Suppressor macrophage treated with lipopolysaccharide for 4 hours (primary cell): ENCODE measurements at places on chromosomes 3 and 15.

DNA sequence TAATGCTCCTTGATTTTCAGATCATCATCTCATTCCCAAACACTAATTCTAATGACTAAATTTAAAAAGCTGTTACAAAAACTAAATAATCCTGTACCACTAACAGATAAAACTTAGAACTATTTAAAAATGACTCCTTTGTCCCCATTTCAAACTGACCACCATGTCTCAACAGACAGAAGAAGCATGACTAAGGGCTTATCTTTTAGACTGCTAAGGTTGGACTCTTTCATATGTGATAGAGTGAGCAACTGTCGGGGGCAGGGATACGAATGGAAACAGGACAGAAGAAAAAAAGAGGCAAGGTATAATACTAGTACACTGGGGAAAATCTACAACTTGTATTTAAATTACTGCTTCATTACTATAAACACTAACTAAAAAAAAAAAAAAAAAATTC lies 23.3 kb downstream of the SNX4 start:
- DNase-seq = no peak

DNA sequence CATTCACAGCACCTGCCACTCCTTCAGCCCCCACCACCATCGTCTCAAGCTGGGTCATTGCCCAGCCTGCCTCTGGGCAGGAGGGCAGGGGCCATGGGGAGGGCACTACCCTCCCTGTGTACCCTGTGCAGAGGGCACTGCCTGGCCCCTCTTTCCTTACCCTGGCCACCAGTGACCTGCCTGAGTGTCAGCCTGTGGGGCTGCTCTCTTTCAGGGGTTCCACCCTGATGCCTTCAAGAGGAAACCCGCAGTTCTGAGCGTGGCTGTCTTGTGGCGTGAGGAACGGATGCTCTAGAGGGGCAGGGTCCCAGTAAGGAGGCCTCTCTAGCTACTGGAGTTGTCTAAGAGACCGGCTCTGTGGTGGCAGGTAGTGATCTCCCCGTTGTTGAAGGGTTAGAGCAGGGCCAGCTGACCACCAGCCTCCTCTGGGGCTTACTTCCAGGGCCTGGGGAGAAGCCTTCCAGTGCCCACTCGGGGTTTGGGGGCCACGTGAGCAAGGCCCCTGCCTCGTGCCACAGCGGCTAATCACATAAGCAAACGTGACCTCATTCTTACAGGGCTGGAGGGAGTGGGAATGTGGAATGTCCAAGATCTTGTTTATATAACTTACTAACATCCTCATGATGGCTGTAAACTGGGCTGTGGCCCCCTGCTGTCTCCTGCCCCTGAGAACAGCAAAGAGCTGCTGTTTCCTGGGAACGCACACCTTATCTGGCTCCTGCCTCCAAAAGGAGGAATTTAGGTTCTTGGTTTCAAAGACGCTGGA lies 31.4 kb upstream of the SEC13 start:
- no peak for DNase-seq

DNA sequence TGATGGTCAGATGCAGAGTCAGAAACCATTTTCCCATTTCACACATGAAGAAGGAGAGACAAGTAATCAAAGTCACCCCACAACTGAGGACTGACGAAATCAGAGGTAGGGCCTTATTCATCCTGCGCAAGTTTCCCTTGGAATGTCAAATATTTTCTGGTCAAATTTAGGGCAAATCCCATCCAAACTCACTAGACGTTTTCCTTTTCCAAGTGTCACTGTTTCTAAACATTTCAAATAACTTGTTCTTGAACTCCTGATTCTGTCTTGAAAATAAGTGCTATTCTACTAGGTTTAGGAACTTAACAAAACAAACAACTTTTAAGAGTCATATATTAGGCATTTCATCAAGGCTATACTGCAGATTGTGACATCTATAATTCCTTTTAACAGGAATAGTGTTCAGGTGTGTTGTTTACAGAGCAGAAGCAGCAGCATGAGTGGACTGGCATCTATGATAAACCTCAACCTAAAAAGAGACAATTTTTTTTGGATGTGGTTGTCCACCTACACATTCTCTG lies 40.7 kb downstream of the SUMF1 start:
- no peak for DNase-seq

DNA sequence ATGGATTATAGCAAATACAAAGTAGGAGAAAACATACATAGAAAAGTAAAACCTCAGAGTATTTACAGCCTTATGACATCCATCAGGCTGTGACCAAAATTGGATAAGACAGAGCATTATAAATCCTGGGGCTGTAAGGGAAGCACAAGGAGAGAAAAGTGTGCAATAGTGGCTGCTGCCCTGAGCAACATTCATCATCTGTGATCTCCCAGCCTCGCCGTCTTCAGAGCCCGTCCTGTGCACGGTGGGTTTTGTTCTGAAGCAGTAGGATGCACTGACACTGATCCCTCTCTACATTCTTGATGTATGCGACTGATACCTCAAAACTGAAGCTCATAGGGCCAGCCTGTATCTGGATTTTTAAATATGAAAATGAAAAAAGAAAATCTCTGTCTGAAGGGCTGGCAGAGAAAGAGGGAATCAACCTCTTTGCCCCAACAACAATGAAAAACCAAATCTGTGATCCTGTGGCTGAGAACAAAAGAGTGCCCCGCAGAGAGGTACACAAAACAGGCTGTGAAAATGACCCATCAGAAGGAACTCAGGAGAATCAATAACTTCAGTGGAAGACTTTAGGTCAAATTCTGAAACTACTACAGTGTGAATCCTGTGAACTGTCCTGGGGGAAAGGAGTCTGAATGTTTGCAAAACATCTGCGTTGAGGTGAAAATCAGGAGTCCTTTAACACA lies 8.2 kb upstream of the RTP4 start:
- DNase-seq = no peak

DNA sequence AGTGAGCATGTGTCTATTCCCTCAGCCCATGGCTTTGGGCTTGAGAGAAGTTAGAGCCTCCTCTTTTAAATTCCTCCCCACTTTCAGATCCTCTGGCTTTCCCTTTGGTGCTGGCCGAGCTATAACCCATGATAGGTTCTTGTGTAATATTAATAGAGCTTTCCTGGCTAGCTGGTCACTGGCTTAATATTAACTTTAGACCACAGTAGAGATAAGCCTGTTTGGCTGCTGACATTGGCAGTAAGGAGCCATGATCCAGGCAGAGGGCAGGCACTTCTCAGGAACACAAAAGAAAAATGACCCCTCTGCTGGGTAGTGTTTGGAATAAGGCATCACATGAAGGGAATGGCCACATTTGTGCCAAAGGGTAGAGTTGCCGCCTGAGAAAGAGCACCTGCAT lies 65.4 kb upstream of the UMPS start:
- no peak for DNase-seq

- DNase-seq = no peak
Observed at GRCh38 chr3:113606539-113607218, 74.3 kb downstream of the SIDT1 start.
